Activated CD4-positive, alpha-beta T cell treated with anti-CD3 and anti-CD28 coated beads for 36 hours (primary cell): ENCODE measurements at places on chromosomes 3 and 15.
A peak's percentile ranks its signal among the peaks of the same experiment; 100 is the strongest.

- no peak overlapping the region for H3K4me3 ChIP-seq
- no peak for DNase-seq
- no peaks in the 10 kb centered on the region for H3K36me3 ChIP-seq
- H3K4me1 ChIP-seq, result peaks cover 16% of the 10 kb centered on the region
These were observed 2.8 kb downstream of the GLCE start for GRCh38 chr15:69163141-69163669.

GRCh38 chr3:48013288-48013980 lies 2.8 kb downstream of the MAP4 start:
- peaks cover 41% of the 10 kb centered on the region for H3K4me1 ChIP-seq
- H3K4me3 ChIP-seq, result no peak overlapping the region
- H3K27ac ChIP-seq, result no peak overlapping the region
- no peaks in the 10 kb centered on the region for H3K27me3 ChIP-seq
- peaks cover 5% of the 10 kb centered on the region for H3K36me3 ChIP-seq

DNA sequence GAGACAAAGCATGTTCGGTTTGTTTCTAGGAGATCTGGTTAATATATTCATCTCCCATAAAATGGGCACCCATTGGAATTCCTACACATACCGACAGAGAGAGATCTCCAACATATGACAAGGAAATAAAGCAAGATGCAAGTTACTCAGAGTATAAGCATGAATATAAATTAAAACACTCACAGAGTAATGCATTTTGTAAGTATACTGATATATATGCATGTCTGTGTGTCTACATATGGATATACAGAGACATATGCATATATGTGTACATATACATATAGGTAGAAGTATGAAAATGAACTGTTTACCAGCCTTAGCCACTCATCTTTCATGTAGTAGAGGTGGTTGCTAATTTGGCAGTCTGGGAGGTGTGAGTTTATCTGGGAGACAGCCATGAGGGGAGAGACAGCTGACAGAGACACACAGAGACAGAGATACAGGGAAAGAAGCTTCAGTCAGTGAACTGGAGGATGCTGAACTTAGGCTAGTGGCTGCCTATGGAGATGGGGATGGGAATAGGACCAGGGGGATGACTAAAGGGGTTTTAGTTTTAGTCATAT lies 134.5 kb downstream of the NTRK3 start:
- no peaks in the 10 kb centered on the region for H3K4me1 ChIP-seq
- peaks cover 4% of the 10 kb centered on the region for H3K27me3 ChIP-seq
- H3K36me3 ChIP-seq, result no peaks in the 10 kb centered on the region
- H3K4me3 ChIP-seq, result no peak overlapping the region

DNA sequence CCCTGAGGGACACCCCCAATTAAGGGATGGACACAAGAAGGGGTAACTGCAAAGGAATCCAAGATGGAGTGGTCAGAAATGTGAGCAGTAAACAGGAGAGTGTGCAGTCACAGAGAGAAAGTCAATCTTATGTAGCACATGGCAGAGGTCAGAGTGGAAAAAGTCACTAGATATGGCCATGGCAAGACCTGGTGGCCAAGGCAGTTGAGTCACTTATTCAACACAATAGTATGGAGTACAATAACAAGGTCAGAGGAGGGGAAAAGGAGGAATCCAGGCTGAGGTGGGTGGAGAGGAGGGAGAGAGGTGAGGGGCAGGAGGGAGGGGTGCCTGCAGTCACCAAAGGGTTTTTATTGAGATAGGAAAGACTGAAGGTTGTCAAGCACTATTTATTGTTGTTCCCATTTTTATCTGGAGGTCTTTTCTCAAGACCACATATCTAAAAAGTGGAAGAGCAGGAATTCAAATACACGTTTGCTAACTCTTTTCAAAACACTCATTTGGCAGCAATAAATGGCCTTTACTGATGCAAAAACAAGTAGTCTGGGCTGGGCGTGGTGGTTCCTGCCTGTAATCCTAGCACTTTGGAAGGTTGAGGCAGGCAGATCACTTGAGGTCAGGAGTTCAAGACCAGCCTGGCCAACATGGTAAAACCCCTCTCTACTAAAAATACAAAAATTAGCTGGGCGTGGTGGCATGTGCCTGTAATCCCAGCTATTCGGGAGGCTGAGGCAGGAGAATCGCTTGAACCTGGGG lies 53.3 kb upstream of the ARHGEF3 start:
- no peak for DNase-seq
- H3K27me3 ChIP-seq, result no peaks in the 10 kb centered on the region
- peaks cover 42% of the 10 kb centered on the region for H3K4me1 ChIP-seq
- no peak overlapping the region for H3K4me3 ChIP-seq

- no peak for DNase-seq
- no peak overlapping the region for H3K27ac ChIP-seq
- H3K4me1 ChIP-seq, result peaks cover 4% of the 10 kb centered on the region
- H3K27me3 ChIP-seq, result peaks cover 3% of the 10 kb centered on the region
- H3K36me3 ChIP-seq, result no peaks in the 10 kb centered on the region
These were observed 22.2 kb upstream of the TXNRD3 start for GRCh38 chr3:126676919-126677705.

GRCh38 chr3:182000447-182000846 lies 288.7 kb downstream of the SOX2 start:
- no peak overlapping the region for H3K4me3 ChIP-seq
- H3K27ac ChIP-seq, result no peak overlapping the region
- no peaks in the 10 kb centered on the region for H3K27me3 ChIP-seq
- no peak for DNase-seq
- H3K4me1 ChIP-seq, result no peaks in the 10 kb centered on the region

GRCh38 chr15:79170256-79170664 lies 79.7 kb upstream of the RASGRF1 start:
- peaks cover 14% of the 10 kb centered on the region for H3K27me3 ChIP-seq
- H3K4me3 ChIP-seq, result no peak overlapping the region
- no peaks in the 10 kb centered on the region for H3K36me3 ChIP-seq

GRCh38 chr3:126528800-126529541 lies 5.0 kb downstream of the CHST13 start:
- no peak for DNase-seq
- no peaks in the 10 kb centered on the region for H3K27me3 ChIP-seq
- H3K4me3 ChIP-seq, result no peak overlapping the region
- no peaks in the 10 kb centered on the region for H3K36me3 ChIP-seq
- H3K27ac ChIP-seq, result no peak overlapping the region
- H3K4me1 ChIP-seq, result no peaks in the 10 kb centered on the region

GRCh38 chr3:42694366-42694765 lies 8.2 kb downstream of the HHATL start:
- no peaks in the 10 kb centered on the region for H3K27me3 ChIP-seq
- H3K4me1 ChIP-seq, result peaks cover 5% of the 10 kb centered on the region
- no peaks in the 10 kb centered on the region for H3K36me3 ChIP-seq
- H3K27ac ChIP-seq, result no peak overlapping the region

DNA sequence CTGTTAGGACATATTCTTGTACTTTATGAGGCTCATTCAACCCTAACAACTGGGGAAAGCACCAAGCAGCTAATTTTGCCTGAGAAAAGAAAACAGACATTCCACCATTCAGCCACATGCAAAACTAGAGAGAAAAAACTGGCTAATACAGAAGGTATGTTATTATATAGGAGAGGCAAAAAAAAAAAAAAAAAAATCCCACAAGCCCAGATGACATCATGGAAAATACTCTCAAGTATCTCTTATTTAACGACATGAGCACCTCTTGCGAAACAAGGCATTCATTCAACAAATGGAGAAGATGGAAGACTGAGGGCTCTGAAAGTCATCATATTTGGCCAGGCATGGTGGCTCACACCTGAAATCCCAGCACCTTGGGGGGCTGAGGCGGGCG lies 61.5 kb downstream of the PRICKLE2 start:
- H3K27me3 ChIP-seq, result peaks cover 6% of the 10 kb centered on the region
- no peak overlapping the region for H3K4me3 ChIP-seq
- H3K27ac ChIP-seq, result no peak overlapping the region
- no peaks in the 10 kb centered on the region for H3K4me1 ChIP-seq

DNA sequence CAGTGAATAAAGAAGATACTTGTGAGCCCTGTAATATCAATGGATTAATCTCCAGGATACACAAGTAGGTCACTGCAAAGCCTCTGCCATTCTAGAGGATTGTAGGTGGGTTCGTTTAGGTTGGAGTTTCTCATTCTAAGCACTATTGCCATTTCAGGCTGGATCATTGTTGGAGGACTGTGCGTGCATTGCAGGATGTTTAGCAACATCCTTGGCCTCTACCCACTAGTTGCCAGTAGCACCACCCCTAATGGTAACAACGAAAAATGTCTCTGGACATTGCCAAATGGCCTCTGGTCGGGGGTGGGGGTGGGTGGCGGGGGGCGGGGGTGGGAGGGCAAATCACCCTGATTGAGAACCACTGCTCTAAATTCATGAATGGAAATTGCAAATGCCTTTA lies 4.9 kb upstream of the IFT57 start:
- no peak for DNase-seq
- peaks cover 3% of the 10 kb centered on the region for H3K36me3 ChIP-seq
- peaks cover 22% of the 10 kb centered on the region for H3K4me1 ChIP-seq

DNA sequence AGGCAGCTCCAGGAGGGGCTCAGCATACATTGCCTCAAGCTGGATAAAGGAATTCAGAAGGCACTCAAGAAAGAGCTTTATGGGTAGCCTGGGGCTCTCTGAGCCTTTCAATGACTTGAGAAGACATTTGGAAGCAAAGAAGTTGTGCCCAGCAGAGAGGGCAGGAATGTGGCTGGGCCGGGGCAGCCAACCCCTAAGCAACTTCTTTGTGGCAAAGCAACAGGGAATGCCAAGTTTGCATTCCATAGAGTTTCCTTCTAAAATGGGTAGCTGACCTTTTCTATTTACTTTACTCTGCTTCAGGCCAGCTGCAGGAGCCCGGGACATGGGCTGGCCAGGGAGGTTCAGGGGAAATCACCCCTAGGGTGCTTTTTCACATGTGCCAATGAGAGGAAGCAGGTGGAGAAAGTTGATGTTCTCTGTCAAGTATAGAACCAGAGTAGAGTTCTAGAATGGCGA lies 45.6 kb downstream of the CCDC12 start:
- no peak for DNase-seq
- H3K4me1 ChIP-seq, result peaks cover 64% of the 10 kb centered on the region
- peaks cover 32% of the 10 kb centered on the region for H3K36me3 ChIP-seq

DNA sequence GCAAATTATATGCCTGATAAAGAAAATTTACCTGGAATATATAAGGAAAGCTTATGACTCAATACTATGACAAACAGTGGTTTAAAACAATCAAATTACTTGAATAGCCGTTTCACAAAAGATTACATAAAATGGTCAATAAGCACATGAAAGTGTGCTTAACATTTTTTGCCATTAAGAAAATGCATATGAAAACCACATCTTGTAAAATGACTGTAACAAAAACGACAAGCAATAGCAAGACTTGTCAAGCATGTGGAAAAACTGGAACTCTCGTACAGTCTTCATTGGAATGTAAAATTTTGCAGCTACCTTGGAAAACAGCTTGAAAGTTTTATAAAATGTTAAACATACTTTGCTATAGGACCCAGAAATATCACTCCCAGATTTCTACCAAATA lies 1110.3 kb downstream of the NAALADL2 start:
- H3K4me1 ChIP-seq, result no peaks in the 10 kb centered on the region
- no peaks in the 10 kb centered on the region for H3K27me3 ChIP-seq
- no peak overlapping the region for H3K4me3 ChIP-seq
- no peak overlapping the region for H3K27ac ChIP-seq
- no peak for DNase-seq

- H3K27me3 ChIP-seq, result peaks cover 2% of the 10 kb centered on the region
- H3K4me1 ChIP-seq, result no peaks in the 10 kb centered on the region
- H3K27ac ChIP-seq, result no peak overlapping the region
- no peaks in the 10 kb centered on the region for H3K36me3 ChIP-seq
- DNase-seq, result no peak
These were observed 55.8 kb downstream of the ST8SIA2 start for GRCh38 chr15:92449476-92449875.

GRCh38 chr15:37246065-37246464 lies 145.7 kb upstream of the MEIS2 start:
- H3K27me3 ChIP-seq, result no peaks in the 10 kb centered on the region
- no peaks in the 10 kb centered on the region for H3K4me1 ChIP-seq
- DNase-seq, result no peak
- H3K4me3 ChIP-seq, result no peak overlapping the region
- H3K27ac ChIP-seq, result no peak overlapping the region

DNA sequence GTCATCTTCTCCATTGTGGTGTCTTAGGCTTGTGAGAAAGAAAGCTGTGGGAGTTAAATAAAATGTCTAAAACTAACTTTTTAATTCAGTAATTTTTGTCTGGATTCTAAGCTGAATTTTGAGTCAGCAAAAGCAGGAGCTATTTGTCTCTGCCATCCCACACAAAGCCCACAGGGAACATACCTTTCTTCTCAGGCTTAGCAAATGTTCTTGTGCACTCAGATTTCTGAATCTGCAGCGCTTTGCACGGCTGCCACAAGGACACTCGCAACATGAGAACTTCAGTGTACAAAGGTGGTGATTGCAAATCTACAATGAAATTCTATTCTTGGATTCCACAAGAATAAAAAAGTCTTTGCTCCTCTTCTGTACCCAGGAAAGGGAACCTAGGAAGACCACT lies 88.2 kb upstream of the RNF7 start:
- no peak overlapping the region for H3K27ac ChIP-seq
- no peaks in the 10 kb centered on the region for H3K36me3 ChIP-seq
- no peak overlapping the region for H3K4me3 ChIP-seq
- H3K27me3 ChIP-seq, result peaks cover 2% of the 10 kb centered on the region
- no peaks in the 10 kb centered on the region for H3K4me1 ChIP-seq

GRCh38 chr3:45665101-45665572 lies 24.1 kb upstream of the SACM1L start:
- DNase-seq, result peak; percentile 76
- peaks cover 54% of the 10 kb centered on the region for H3K4me1 ChIP-seq
- H3K4me3 ChIP-seq, result peak overlapping the region; percentile 67

DNA sequence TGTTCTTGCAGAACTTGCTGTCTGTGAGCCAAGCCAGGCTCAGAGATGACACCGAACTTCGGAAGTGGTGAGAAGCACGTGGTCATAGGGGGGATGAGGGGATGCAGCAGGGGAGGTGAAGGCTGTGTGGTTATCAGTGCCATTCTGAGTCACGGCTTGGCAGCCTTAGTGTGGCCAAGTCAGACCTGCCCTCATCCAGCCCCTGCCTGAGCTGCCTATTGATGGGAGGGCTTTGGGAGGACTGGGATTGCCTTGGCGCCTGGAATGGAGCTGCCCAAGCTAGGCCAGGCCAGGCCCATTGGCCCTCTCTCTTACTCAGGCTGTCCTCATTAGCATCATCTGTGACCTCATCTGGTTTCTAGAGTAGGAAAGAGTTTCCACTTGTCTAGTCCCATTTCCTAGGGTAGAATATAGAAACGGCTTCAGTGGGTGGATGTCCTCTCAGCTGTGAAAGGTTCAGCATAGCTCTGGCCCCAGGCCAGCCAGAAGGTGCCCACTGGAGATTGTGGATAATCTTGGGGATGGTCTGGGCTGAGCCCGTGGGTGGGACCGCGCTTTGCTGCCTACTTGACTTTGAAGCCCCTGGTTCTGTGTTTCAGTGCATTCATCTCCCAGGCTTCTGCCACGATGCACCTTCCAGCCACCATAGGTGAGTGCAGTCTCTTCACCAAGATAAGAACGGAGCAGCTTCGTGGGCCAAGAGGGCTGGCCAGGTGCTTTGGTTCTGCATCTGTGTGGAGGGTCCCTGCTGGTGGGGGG lies 7.2 kb downstream of the FAH start:
- H3K27me3 ChIP-seq, result no peaks in the 10 kb centered on the region
- H3K4me1 ChIP-seq, result peaks cover 27% of the 10 kb centered on the region
- DNase-seq, result peak; percentile 21
- H3K36me3 ChIP-seq, result peaks cover 50% of the 10 kb centered on the region
